ENCODE measurements at places on chromosomes 6 and 20. TPM values are rescaled to one million over a fixed set of nuclear protein-coding genes. Genes with fewer than 3 reads are reported as not detected.

The EPPIN gene
- total RNA-seq, result not detected

The RBBP8NL gene
- not detected for total RNA-seq

The REM1 gene
- total RNA-seq, result not detected

The PRDM13 gene
- not detected for total RNA-seq

The GHRH gene
- total RNA-seq, result not detected

The FILIP1 gene
- total RNA-seq, result 0.37 TPM

The SULF2 gene
- 34.4 TPM for total RNA-seq

The TAP2 gene
- total RNA-seq, result 11.4 TPM

The EFCAB8 gene
- total RNA-seq, result under 0.01 TPM

The BTNL2 gene
- not detected for total RNA-seq

The OOEP gene
- not detected for total RNA-seq

The APCDD1L gene
- 92.5 TPM for total RNA-seq

The MAN1A1 gene
- total RNA-seq, result 77.1 TPM

The IP6K3 gene
- total RNA-seq, result 1.1 TPM

The OTOR gene
- total RNA-seq, result not detected

The SLA2 gene
- total RNA-seq, result not detected

The SLC22A3 gene
- 142 TPM for total RNA-seq

The DHX35 gene
- 15.1 TPM for total RNA-seq

The OPRL1 gene
- 3.0 TPM for total RNA-seq

The CLPSL2 gene
- not detected for total RNA-seq

The RIMS4 gene
- total RNA-seq, result not detected

The CASS4 gene
- total RNA-seq, result 0.14 TPM

The SLC4A11 gene
- 1.2 TPM for total RNA-seq

The POFUT1 gene
- 66.8 TPM for total RNA-seq
